ENCODE measurements at places on chromosomes 5 and 9. TPM values are rescaled to one million over a fixed set of nuclear protein-coding genes. Genes with fewer than 3 reads are reported as not detected.

DNA sequence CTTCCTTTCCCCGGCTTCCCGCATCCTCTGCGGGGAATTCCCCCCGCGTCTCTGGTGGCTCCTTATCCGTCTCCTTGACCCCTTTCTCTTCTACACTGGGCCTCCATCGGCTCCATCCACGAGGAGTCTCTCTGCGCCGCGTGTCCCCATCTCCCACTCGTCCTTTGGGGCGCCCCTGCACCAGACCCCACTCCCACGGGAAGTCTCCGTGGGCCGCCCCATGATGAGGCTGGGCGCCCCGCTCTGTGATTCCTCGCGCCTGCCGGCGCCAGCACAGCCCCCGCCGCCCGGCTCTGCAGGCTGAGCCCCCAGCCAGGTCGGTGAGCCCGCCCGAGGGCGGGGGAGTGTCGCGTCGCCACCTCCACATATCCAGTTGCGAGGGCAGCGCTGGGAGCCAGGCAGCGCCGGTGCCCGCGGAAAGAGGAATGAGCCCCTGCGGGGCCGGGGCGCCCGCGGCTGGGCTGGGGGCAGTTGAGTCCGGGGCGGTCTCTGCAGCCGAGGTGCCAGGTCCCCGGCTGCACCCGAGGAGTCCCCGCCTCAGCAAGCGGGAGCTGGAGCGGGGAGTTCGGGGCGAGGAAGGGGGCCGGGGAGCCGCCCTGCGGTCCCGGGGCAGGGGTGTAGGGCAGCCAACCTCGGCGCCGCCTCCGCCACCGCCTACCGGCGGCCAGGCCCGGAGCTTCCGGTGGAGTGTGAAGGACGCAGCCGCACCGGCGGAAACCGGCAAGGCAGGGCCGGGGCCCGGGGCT lies 2.1 kb upstream of the TRAF1 start:
- DNase-seq: peak; percentile 79

- peak; percentile 17 for DNase-seq
Measured at GRCh38 chr9:9790216-9790872, 822.5 kb downstream of the PTPRD start.

Gene HMGCS1
- total RNA-seq: 23.0 TPM

DNA sequence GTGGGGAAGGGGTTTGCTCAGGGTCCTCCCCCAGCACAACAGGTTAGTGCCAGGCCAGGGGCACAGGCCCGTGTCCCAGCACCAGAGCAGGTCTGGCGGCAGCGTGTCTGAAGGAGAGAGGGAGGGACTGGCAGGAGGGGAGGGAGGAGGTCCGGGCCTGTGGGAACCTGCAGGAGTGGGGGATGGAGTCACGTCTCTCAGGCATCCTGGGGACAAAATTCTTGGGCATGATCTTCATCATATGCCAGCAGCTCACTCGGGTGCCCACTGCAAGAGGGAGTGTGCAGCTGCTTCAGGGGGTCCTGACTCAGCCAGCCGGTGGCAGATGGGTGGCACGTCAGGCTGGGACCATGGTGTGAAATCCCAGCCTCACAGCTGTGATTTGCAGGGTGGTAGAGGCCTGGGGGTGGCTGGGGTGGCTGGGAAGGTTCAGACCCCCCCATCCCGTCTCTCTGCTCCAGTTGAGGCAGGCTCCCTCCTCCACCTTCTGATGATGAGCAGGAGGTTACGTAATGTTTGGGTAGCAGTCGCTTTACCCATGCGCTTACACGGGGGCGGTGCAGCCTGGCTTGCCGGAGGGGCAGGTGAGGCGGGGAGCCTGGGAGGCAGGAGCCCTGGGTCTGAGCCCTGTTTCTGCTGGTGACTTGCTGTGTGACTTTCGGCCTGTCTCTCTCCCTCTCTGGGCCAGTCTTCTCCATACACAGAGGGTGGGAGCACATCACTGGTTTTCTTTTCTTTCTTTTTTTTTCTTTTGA lies 40.5 kb downstream of the NCS1 start:
- no peak for DNase-seq

Gene STK32A
- total RNA-seq: 2.1 TPM

DNA sequence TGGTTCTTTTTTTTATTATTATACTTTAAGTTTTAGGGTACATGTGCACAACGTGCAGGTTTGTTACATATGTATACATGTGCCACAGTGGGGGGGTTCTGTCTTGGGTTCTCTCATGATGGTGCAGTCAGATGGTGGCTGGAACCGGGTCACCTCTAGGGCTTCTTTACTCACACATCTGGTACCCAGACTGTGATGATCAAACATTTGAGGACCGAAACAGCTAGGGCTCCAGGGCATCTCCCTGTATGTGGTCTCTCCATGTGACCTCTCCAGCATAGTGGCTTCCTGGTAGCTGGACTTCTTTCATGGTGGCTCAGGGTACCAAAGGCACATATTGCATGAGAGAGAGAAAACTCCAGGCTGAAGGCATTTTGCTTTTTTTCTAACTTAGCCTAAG lies 9.8 kb upstream of the CRHBP start:
- peak; percentile 29 for DNase-seq

Gene F12
- 9.6 TPM for total RNA-seq

GRCh38 chr9:108241384-108242073 lies 614.3 kb downstream of the ACTL7B start:
- no peak for DNase-seq

Gene SPINK6
- not detected for total RNA-seq

DNA sequence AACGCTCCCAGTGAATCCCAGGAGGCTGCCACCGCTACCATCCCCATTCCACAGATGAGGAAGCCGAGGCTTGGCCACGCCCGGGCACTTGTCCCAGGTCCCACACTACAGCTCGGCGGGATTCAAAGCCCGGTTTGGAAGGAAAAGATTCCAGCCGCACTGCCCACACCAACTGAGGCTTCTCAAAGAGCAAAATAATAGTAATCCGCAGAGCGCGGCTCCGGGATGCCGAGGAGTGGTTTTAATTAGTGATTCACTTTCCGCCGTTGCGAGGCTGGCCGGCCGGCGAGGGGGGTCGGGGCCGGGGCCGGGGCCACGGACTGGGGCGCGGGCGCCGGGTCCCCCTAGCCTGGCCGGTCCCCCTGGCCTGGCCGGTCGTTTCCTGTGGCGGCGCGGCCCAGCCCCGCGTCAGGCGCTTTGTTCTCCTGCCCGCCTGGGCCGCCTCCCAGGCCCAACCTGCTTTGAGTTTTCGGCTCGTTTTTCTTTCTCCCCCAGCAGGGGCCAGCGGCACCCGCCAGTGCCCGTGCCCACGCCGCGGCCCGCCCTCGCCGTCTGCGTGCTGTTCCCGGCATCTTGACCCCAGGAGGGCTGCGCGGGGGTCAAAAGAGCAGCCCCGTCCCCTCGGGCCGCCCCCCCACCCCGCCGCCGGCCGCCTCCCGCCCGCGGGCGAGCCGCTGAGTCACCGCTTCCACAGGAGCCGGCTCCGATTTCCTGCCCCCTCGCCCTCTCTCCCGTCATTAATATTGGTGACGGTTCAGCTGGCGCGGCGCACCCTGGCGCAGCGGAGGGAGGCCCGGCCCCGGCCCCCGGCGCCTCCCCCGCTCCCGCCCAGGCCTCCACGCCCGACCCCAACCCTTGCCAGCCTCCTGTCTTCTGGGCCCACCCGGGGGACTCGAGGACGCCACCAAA lies 31.2 kb downstream of the FGF18 start:
- peak; percentile 84 for DNase-seq

GRCh38 chr5:20340126-20340525 lies 352.1 kb upstream of the CDH18 start:
- no peak for DNase-seq

Gene ARSK
- 6.2 TPM for total RNA-seq

Gene ENHO
- total RNA-seq: 1.9 TPM

Gene ABO
- total RNA-seq: not detected

GRCh38 chr9:80320480-80320879 lies 748.7 kb downstream of the TLE4 start:
- no peak for DNase-seq

GRCh38 chr5:83839256-83839655 lies 118.6 kb upstream of the HAPLN1 start:
- DNase-seq: no peak
